ENCODE measurements at places on chromosomes 3 and 15.

- DNase-seq: no peak
These were observed 347.2 kb upstream of the TPRG1 start for GRCh38 chr3:188824566-188824965.

GRCh38 chr3:126117786-126118185, 33.9 kb upstream of the SLC41A3 start:
- DNase-seq: no peak

GRCh38 chr15:68576235-68576892, 2.4 kb upstream of the CORO2B start:
- peak; percentile 87 for DNase-seq

DNA sequence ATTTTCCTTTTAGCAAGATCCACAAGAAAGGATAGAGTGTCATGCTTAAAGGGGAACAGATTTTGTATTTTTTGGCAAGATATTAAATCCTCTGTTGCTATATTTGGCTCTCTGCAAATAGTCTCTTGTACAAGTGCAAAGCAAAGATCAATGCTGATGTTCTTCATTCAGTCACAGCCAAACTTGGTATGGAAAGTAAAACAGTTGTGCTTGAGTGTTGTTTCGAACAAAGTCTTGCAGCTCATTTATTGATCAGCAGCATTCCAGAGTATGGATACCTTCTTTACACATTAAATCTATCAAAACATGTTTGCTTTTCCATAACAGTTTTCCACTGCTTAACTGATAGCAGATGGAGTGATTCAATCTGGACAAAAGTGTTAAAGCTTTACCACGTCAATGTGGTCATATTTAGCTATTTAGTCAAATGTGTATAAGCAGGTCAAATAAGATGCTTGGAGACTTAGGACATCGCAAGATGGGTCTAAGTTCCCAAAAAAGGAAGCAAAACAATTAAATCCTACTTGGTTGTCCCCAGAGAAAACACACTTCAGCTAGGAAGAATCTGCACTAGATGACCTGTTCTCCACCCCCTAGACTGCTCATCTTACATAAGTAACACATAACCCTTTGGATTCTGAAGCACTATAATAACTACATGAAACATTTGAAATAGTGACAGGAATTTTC, 52.4 kb downstream of the VGLL3 start:
- DNase-seq: no peak

GRCh38 chr3:71456156-71456555, 127.4 kb downstream of the FOXP1 start:
- DNase-seq: no peak

DNA sequence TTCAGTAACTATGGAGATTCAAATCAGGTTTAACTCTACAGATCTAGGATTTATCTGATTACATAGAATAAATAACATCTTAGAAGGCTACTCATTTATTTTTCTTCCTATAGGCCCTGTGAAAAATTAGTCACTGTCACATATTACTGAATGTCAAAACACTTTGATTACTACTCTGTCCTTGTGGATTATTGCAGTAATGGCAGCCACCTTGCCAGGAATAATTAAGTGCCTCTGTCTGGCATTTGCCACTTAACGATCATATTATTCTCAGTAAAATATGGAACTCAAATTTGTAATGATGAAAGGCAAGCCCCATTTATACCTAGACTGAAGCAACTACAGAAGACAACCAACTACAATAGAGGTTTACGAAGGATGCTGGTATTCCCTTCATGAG, 596.3 kb upstream of the ARPP21 start:
- no peak for DNase-seq

- DNase-seq: peak; percentile 71
These were observed 11.2 kb downstream of the C3orf52 start for GRCh38 chr3:112097378-112097777.

GRCh38 chr3:152613851-152614250, 221.1 kb upstream of the P2RY1 start:
- DNase-seq: no peak

DNA sequence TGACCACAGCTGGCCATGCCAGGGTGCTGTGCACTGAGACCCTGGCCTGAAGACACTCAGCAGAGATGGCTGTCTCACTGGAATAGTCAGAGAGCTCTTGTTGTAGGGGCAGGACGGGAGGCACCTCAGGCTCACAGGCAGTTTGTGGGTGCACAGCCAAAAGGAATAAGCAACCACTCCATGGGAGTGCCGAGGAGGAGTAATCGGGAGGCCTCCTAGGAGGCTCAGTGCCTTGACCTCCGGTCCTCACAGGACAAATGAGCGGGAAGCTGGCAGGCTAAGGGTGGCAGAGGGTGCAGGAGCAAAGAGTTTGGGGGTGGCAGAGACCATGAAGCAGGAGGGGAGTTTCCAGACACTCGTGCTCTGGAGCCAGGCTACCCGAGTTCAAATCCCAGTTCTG, 81.7 kb downstream of the SMAD6 start:
- no peak for DNase-seq

- DNase-seq: no peak
These were observed 91.1 kb upstream of the MITF start for GRCh38 chr3:69648126-69648525.
